Urinary bladder (tissue), 4 donors: ENCODE measurements at places on chromosomes 4 and X. TPM values are rescaled to one million over a fixed set of nuclear protein-coding genes. Genes with fewer than 3 reads are reported as not detected.

Gene ARX
- not detected for total RNA-seq

DNA sequence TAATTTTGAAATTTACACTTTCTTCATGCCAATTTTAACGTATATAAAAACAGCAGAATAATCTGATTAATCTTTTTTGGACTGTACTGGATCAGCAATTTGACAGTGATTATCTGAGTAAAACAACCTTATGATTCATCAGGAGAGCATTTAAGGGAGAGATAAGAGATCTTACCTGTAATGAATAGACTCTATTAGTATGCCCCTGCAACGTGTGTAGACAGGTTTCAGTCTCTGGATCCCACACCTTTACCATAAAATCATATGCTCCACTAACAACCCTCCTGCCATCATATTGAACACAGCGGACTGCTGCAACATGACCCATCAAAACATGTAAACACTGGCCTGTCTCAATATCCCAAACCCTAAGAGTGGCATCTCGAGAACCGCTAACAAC is 210.1 kb downstream of the FBXW7 start:
- no peak for DNase-seq

Gene SSX3
- not detected for total RNA-seq

Gene RIBC1
- total RNA-seq: 0.32 TPM

GRCh38 chrX:94676285-94676684 is 1002.3 kb downstream of the FAM133A start:
- no peak for DNase-seq

DNA sequence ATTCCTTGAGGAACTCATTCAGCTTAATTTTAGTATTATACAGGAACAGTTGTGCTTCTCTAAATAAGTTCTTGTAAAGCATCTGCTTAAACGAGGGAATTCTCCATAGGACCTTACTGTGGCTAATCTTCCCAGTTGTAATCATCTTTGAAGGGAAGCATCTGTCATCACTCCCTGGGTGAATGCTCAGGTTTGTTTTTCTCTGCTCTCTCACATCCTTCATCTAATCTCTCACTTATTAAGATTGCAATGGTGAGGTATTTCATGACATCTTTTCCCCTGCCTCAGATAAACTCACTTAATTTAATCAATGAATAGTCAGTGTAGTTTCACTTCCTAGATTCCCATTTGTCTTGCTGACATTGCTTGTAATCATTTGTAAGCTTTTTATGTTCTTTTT is 121.8 kb upstream of the ADAMTS3 start:
- DNase-seq: no peak

Gene TRIM61
- 3.6 TPM for total RNA-seq

DNA sequence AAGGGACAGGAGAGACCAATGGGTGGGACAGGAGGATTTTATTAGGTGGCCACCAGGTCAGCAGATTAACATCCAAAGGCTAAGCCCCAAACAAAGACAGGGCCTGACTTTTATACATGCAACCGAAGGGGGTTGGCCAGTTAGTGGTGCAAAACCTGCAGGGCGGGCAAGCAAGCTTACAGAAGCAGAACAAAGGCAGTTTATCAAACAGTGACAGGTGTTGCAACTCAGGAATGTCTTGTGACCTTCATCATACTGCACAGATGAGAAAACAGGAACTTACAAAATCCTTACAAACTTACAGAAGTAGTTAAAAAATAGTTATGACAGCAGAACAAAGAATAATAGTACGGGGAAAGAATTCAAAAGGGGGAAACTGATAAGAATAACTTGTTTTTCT is 708.1 kb downstream of the GLUD2 start:
- DNase-seq: no peak
